ENCODE measurements at places on chromosomes 11 and 22.

GRCh38 chr11:104134745-104135144, 29.2 kb downstream of the PDGFD start:
- DNase-seq: no peak

DNA sequence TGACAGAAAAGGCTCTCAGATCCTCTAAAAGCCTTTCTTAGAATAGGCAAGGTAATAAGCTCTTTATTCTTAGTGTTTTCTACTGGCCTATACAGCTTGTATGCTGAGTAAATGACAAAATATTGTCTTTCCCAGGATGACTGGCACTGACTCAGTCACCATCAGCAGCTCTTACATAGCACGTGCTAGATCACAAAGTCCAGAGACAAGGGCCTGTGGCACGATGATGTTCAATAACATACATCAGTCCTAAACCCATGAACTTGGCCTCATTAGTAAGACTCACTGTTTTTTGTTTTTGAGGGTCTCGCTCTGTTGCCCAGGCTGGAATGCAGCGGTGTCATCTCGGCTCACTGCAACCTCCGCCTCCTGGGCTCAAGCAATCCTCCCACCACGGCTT, 42.7 kb downstream of the CELF1 start:
- DNase-seq: no peak

DNA sequence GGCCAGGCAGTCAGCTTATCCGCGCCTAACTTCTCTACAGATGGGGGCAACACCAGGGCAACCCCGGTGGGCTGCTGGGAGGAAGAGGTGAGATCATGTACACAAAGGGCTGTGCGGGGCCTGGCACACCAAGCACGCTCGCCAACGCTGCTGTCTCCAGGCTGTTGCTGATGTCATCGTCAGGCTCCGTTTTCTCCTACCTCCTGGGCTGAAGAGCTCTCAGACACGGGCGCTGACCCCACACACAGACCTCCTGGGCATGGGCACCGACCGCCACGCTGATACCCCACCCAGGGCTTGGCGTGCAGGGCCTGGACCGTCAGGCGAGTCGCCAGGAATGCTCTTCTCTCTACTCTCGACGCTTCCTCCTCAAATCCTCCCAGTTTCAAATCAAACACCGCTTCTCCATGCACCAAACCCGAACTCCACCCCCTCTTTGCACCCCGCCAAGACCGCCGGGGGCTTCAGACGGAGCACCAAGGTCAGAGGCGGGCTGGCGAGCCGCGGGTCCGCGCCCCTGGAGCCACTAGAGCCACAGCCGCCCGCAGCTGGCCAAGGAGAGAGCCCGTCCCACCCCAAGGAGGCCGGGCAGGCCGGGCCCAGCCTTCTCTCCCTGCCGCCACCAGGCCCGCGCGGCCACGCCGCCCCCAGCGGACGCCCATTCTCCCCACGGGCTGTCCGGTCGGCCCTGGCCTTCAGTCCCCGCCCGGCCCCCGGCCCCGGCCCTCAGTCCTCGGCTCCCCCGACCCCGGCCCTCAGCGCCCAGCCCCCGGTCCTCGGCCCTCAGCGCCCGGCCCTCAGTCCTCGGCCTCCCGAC, 772 bp downstream of the SBF1 start:
- no peak for DNase-seq

GRCh38 chr11:120657306-120658070, 145.9 kb downstream of the GRIK4 start:
- no peak for DNase-seq

GRCh38 chr11:119624102-119624615, 104.8 kb downstream of the NECTIN1 start:
- DNase-seq: no peak

- DNase-seq: peak; percentile 30
Observed at GRCh38 chr22:42317008-42317407, 46.6 kb upstream of the TCF20 start.

- no peak for DNase-seq
Observed at GRCh38 chr22:33405194-33405593, 347.0 kb upstream of the SYN3 start.

DNA sequence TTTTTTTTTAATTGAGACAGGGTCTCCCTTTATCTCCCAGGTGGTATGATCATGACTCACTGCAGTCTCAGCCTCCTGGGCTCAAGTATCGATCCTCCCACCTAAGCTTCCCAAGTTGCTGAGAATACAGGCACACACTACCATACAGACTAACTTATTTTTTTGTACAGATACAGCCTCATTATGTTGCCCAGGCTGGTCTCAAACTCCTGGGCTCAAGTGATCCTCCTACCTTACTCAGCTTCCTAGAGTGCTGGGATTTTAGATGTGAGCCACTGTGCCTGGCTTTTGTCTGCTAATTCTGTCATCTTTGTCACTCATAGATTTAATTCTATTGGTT, 43.5 kb downstream of the CBL start:
- DNase-seq: no peak

GRCh38 chr11:46603704-46604308, 10.0 kb upstream of the AMBRA1 start:
- DNase-seq: no peak

DNA sequence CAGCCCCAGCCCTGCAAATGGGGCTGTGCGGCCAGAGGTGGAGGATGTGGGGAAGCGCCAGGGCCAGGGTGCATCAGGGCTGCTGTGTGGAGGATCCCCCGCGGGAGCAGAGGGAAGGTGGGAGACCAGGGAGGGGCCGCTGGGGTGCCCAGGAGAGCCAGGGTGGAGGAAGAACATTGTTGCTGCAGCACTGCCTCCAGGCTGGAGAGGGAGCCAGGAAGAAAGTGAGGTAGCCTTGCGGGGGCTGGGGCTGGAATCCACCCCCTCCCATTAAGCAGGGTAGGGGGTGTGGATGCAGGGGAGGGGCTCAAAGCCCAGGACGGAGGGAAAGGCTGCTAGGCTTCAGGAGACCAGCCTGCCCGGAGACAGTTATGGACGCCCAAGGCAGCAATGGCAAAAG, 15.0 kb downstream of the CABP7 start:
- DNase-seq: no peak

DNA sequence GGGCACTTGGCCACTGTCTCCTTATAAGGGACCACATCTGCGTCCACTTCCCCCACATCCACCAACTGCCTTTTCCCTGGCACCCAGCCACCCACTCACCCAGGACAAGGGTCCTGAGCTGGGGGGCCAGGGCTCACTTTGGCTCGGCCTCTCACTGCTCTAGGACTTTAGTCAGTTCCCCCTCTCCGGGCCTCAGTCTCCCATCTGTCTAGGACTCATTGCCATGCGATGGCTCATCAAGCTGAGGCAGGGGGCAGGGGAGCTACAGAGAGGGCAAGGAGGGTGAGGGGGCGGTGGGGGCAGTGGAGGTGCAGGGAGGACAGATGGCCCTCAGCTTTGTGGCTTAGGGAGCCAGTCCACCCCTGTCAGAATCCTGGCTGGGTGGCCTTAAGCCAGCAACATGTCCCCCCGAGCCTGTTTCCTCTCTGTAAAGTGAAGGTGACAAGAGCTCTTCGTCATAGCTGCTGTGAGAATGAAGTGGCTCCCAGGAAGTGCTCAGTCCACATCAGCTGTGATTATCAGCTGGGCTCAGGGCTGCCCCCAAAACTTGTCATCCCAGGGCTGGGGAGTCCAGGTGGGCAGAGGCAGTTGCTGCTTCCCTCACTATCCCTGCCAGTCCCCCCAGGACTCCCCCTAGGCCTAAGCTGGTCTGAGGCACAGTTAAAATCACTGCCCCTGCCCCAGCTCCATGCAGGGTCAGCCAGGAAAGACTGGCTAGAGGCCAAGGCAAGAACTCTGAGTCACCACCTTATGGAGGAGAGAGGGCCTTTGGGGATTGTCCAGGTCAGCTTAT, 14.9 kb downstream of the RAC2 start:
- DNase-seq: no peak

GRCh38 chr22:33194529-33195077, 136.4 kb upstream of the SYN3 start:
- DNase-seq: no peak

- DNase-seq: no peak
Observed at GRCh38 chr22:27980424-27981148, 61.5 kb upstream of the PITPNB start.

DNA sequence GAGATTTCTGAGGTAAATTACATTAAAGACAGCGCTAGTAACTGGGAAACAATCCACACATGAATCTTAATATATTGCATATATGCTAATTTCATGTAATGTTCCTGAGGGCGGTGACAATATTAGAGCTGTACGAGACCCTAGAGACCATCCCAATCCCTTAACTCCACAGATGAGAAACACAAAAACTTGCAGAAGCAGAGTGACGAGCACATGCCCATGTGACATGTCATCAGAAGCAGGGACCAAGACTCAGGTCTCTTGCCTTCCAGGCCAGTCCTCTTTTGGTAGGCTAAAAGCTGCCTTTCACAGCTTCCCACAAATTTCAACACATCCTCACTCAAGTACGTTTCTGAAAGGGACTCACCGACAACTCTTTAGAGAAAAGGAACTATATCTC, 11.8 kb downstream of the MAPK1 start:
- no peak for DNase-seq

DNA sequence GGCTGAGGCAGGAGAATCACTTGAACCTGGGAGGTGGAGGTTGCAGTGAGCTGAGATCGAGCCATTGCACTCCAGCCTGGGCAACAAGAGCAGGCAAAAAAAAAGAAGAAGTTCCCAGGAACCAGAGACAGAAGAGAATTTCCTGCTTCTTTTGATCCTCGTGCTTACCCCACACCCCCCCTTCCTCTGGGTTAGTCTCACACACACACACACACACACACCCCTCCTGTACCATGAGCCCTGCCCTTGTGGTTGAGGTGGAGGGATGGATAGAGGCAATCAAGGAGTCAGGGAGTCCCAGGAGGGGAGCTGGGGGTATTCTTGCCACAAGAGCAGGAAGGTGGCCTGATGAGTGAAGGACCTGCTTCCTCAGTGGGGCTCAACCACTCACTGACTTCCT, 4.1 kb upstream of the UBE2L6 start:
- no peak for DNase-seq

DNA sequence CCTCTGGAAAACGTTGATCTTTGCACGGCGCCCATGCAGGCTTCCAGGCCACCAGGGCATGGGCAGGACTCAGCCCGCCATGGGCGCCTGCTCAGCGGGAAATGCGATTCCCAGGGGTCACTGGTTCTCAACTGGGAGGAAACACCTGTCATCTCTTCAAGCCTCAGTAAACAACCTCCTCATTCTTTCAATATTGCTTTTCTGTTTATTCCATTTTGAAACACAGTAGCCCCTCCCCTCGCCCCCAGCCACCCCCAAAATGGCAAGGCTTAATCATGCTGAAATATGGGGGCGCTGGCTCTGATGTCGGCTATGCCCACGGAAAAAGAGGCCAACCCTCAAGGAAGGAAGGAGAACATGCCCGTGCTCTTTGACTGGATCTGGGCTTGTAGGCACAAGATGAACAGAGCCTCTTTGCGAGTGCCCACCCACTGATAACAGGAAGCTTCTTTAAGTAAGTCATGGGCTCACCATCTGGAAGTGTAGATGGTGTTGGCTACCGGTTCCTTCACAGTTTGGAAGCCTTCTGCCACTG, 594 bp upstream of the POU2AF1 start:
- peak; percentile 37 for DNase-seq

DNA sequence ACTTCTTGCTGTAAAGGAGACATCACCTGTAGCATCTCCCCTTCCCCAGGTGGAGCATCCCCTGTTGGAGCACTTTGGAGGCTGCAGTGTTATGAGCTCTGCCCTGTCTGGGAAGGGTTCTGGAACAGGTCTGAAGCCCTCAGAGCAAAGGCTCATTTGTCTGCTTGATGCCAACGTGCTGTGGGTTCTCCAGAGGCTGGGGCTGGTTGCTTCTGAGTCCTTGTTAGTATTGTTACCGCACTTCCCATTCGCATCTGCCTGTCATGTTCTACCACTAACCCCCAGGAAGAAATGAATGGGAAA, 73.1 kb downstream of the PACS1 start:
- DNase-seq: no peak

GRCh38 chr11:971731-972365, 46.2 kb downstream of the AP2A2 start:
- no peak for DNase-seq

- DNase-seq: no peak
Observed at GRCh38 chr11:121376130-121376529, 76.0 kb upstream of the SORL1 start.

DNA sequence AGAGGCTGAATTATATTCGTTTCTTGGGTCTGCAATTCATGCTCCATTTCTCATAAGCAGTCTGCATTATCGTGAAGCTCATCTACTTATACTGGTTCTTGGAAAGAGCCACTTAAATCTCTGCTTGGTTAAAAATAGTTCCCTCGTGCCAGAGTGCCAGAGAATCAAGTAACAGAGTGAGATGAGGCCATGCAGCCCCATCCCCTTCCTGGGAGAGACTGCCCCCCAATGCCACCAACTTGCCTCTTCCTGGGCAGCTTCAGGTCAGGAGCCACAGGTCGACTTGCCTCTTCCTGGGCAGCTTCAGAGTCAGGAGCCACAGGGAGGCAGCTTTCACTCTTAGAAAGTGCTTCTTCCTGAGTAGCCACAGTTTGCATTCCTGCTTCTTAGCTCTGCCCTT, 223.9 kb upstream of the ZBED5 start:
- DNase-seq: no peak

DNA sequence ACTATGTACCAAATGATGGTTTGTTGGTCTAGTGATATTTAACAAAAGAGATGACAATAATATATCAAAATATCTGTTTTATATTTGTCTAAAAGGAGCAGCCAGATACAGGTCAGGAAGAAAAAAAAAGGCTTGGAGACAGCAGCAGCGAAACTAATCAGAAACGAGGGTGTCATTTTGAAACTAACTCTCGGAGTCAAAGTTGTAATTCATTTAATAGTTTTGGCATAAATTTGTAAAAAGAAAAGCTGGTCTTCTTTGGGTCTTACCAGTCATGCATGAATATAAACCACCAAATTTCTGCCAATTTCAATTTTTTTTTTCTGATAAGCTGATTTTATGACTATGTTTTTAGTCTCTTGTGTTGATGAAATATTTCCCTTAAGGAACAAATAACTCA, 25.5 kb downstream of the NPAT start:
- DNase-seq: no peak
